ENCODE measurements at places on chromosomes 11 and 22.
A peak's percentile ranks its signal among the peaks of the same experiment; 100 is the strongest.

- DNase-seq = no peak
These were observed 359.3 kb downstream of the CADM1 start for GRCh38 chr11:115144914-115145313.

GRCh38 chr11:34754171-34754823, 133.4 kb downstream of the EHF start:
- DNase-seq = no peak

GRCh38 chr11:123694551-123694950, 40.1 kb upstream of the SCN3B start:
- no peak for DNase-seq

GRCh38 chr11:116953530-116954285, 116.3 kb upstream of the APOA1 start:
- DNase-seq = no peak

DNA sequence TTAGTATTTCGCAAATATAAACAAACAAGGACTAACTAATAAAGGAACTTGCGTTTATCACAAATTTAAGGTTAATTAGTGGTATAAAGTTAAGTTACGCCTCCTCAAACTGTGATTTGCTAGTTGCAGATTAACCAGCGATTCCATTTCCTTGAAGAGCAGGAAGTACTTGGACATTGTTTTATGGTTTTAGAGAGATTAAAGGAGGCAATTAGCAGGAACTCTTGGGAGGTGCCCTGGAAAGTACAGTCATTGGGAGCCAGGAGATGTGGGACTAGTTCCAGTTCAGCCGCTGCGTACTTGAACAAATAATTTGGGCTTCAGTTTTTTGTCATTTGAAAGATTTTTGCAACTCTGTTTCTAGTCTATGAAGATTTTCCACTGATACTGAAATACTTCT, 3.3 kb downstream of the FAM118B start:
- DNase-seq = no peak

DNA sequence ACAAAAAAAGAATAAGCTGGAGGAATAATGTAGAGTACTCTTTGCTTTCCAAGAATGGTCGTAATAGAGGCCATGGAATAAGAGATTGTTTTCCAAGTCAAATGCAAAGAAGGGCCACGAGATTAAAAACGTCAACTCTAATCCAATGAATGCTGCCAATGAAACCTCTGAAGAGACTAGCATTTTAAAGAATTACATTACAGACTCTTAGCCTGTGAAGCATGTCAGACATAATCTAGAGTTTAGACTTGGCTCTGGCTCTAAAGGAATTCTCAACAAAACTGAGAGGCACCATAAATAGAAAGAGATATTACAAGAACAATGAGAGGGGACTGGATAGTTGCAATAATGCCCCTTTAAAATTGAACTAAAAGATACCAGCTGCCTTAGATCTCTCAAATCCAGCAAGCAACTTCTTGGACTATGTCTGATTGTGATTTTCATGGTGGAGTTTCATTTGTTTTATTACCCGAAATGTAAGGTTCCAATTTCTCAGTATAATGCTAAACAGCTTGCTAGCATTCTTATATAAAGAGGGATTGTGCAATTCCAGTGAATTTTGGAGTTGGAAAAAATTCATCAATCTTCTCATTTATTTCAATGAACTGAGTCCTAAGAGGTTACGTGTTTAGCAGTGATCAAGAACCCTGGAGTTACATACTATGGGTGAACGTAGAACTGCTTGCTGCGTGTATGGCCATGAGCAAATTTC, 5.6 kb downstream of the ETS1 start:
- DNase-seq = no peak

DNA sequence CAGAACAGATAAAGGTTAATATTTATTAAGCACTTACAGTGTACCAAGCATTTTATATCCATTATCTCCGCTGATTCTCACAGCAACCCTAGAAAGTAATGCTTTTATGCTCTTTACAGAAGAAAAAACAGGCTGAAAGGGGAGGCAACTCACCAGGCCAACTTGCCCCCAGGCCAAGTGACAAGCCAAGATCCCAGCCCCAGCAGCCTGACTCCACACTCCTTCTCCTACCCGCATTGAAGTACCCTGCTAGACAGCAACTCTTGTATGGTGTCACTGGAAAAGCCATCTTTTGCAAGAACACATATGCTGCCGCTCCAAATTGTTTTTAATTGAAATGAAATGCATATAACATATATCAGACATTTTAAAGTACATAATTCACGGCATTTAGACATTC, 25.6 kb downstream of the SMCO4 start:
- no peak for DNase-seq

DNA sequence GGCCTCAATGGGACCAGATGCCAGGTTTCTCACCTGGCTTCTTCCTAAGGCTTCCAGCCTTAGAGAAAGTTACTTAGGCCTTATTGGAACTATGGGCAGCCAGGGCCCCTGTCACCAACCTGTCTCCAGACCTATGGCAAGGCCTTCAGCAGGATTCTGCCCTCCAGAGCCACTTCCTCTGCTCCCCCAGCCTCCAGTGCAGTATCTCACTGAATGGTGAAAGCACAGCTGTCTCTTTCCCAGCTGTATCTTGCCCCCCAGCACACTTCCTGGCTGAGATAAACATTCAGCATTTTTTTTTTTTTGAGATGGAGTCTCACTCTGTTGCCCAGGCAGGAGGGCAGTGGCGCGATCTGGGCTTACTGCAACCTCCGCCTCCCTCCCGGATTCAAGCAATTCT, 1.5 kb downstream of the SLC2A11 start:
- DNase-seq = no peak

DNA sequence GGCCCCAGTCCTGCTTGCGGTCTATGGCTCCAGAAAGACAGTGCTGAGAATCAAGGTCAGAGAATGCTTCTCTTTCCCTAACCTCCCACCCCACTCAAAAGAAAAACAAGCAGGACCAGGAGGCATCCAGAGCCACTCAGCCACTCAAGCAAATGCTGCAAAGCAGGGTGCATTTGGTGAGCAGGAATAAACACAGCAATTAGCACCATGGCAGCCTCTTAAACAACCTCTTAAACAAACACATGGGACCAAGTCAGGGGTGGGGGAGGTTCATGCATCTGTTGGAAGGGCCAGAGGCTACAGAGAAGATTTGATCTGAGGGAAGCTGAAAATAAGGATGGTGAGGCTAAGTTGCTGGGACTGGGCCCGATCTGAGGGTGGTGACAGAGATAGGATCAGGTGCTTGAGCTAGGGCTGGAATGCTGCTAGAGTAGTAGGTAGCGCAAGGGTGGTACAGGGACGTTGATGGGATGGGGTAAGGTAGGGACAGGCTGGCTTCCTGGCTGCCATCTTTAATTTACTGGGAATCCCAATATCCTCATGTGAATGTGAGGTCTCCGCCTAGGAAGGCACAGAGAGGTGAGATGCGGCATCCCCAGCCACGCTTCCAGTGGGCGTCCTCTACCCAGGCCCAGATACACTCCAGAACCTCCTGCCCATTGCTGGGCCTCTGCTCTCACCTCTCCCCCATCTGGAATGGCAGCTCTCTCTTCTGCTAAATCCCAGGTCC, 26.6 kb upstream of the LMO1 start:
- DNase-seq = no peak

DNA sequence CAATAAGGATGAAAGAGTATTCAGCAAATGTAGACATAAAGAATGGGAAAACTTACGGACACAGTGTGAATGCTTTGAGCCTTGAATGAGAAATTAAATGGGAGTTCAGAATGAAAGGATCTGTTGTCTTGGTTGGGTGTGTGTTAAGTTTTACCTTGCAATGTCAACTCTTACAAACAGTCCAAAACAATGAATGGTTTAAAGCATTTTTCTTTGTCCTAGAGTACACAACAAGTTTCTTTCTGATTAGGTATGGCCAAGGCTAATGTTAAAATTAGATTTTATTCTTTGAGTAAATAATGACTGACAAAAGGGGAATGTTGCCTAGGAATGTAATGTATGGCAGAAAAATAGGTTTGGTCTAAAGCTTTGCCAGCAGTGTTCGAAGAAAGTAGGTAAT, 2.5 kb downstream of the PTS start:
- DNase-seq = no peak

DNA sequence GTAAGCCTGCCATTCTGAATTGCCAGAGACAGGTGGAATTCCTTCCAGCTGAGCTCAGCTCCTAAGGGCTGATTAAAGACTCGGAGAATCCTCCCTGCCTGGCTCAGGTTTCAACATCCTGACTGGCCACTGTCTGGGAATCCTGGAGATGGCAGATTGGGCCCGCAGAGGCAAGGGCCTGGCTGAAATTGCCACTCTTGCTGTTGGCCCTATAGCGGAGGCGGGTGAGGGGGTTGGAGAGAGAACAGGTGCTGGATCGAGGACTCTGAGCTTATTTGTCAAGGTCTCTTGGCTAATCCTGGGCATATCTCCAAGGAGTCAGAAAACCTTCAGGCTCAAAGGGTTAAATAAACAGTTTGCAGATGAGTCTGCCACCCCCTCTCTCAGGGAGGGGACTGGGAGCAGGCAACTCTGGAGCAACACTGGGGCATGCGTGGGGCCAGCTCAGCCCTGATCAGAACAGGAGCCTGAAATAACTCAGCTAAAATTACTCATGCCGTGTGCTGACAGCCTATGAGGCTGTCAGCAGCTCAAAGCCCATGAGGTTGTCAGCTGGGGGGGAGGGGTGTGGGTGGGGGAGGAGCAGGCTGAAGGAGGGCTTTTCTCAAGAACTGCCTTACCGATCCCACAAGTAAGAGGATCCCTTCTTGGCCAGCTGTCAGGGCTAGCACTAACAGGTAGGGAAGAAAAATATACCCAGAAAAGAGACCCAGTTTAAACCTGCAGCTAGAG, 14.7 kb upstream of the MFRP start:
- peak; percentile 63 for DNase-seq

- DNase-seq = no peak
These were observed 352.4 kb downstream of the BRD1 start for GRCh38 chr22:49475253-49475652.

DNA sequence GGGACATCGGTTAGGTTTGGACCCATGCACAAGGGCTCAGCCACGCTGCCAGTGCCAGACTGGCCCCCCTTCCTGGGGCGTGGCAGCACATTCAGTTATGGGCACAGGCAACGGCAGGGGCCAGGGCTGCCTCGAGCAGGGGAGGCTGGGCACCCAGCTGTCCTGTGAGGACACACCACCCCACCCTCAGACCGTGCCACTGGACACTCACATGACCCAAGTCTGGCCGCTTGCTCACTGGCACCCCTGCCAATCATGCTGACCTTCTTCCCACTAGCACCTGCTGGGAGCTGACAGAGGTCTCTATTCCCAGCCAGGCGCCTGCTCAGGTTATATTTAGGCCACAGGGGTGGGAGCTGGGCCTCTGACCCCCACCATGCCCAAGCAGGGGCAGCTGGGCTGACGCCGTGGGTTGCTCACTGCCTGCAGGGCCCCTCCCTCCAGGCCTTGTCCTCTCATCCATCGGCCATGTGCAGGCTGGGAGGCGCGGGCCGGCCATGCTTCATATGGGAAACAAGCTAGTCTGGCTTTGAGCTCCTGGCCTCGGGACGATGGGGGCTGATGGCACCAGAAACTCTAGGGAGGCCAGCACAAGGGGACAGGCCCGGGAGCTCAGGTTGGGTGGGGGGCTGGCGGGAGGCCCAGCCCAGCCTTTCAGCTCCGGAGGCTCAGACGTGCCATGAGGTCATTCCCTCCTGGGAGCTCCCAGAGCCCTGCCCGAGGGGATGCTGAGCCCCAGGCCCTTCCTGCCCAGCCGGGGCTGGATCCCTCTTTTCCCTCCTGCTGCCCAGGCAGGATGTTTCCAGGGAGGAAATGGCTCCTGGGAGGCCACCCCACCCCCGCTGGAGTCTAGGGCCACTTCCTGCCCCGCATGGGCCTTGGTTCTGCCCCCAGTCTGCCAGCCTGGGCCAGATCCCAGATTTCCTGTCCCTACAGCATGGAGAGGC, 15.2 kb upstream of the TBX1 start:
- no peak for DNase-seq

DNA sequence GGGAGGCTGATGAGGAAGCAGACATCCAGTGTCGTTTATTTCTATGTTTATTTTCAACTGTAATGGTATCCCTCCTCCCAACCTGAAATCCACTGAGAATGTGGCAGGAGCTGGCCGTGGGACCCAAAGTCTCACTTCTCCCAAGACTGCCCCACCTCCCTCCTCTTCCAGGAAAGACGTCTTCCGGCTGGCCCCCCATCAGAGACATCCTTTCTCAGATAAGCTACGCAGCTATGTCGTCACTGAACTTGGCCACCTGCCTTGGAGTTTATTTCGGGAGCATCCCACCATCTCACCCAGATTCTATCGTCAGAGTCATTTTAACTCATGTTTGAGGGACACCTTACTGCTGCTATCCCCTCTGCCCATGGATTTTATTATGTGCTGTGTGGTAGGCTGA, 13.9 kb downstream of the TMEM184B start:
- DNase-seq = no peak

DNA sequence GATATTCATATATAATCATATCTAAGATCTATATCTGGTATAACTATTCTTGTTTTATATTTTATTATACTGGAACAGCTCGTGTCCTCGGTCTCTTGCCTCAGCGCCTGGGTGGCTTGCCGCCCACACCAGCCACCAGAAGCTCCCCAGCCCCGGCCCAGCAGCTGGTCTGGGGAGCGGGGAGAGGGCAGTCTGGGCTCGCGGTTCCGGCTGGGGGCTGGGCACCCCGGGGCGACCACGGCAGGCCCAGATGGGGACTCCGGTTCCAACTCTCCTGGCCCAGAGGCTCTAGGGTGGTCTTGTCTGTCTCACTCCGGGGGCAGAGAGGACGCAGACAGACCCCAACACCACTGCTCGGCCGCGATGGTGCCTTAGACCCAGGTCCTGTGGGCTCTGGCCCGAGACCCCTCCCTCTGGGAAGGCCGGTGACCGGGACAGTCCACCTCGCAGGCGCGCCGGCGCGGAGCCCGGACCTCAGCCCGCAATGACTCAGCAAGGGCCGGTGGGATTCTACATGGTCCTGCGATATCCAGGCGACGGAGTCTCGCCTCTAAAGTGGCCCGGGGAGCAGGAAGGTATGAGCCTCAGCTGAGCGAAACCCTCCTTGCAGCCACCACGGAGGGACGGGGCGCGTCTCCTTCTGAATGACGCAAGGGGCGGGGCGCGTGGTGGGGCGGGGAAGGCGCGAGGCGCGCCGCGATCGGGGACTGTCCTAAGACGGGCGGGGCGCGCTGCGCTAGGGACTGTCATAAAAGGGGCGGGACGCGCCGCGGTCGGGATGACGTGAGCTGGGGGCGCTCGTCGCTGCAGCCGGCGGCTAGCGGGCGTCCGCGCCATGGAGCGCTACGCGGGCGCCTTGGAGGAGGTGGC, at the start of gene DGCR6:
Gene DGCR6 (plus strand): TSS at position 781 of the 870 bp plus-strand sequence. CDS start 55 bp downstream, at position 836.
- no peak for DNase-seq

- DNase-seq = no peak
These were observed 52.2 kb downstream of the NUP98 start for GRCh38 chr11:3745161-3745560.

- peak; percentile 57 for DNase-seq
These were observed 4.0 kb upstream of the MCAM start for GRCh38 chr11:119320776-119321524.

DNA sequence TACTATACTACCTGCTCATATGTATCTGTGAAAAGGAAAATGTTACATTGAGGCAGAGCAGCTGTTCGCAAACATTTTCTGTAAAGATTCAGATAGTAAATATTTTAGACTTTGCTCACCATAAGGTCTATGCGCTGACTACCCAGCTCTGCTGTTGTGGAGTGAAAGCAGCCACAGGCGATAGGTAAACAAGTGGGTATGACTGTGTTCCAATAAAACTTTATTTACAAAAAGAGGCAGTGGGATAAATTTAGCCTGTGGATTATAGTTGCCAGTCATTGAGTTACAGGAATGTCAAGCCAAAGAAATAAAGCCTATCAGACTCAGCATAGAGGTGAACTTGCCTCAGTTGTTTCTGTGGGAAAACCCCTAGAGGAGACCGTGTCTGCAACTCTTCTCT, 487.7 kb upstream of the API5 start:
- DNase-seq = no peak

GRCh38 chr11:43790444-43790794, 90.2 kb upstream of the ALKBH3 start:
- no peak for DNase-seq
